HS-5 (cell line): ENCODE measurements at places on chromosomes 7 and 10.

DNA sequence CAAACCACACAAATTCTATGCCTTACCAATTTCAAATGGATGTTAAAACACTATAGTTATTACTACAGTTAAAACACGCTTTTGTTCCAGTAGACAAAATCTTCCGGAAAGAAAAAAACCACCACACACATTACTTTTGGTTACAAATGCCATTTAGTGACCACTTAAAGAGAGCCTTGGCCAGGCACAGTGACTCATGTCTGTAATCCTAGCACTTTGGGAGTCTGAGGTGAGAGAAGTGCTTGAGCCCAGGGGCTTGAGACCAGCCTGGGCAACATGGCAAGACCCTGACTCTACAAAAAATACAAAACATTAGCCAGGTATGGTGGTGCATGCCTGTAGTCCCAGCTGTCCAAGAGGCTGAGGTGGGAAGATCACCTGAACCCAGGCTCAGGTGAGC is 7.2 kb downstream of the TNPO3 start:
- no peak for DNase-seq

DNA sequence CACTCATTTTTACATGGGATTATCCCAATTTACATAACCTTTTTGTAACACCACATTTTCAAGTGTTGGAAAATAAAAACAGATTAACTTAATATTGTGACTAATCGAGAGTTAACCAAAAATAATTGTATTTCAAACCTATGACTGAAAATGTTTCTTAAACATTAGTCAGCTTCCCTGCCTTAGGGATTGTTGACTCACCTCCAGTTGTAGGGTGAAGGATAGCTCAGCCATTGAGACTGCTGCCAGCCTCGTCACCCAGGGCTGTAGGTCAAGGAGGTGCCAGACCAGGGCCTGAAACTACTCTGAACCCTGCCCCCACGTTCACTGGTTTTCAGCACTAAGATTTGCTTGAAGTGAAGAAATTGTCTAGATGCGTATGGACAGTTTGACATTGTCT is 351.2 kb downstream of the GFRA1 start:
- no peak for DNase-seq

DNA sequence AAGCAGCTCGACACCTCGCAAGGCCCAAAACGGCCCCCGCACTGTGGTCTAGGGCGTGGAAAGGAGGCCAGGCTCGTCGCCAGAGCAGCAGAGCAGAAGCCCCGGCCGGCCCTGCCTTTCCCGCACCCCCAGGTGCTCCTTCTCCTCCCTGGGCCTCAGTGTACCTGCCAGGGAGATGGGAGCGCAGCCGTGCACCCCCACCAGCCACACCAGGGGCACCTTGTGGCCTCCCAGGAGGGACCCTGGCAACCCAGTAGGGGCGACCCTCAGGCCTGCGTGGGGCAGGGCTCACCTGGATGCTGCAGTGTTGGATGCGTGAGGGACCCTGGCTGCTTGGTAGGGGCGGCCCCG is 9.5 kb downstream of the PDGFA start:
- DNase-seq: no peak

GRCh38 chr10:72742797-72743196 is 50.9 kb downstream of the MCU start:
- DNase-seq: no peak

- DNase-seq: peak; percentile 94
Observed at GRCh38 chr7:29375641-29376562, 181.3 kb downstream of the CHN2 start.

DNA sequence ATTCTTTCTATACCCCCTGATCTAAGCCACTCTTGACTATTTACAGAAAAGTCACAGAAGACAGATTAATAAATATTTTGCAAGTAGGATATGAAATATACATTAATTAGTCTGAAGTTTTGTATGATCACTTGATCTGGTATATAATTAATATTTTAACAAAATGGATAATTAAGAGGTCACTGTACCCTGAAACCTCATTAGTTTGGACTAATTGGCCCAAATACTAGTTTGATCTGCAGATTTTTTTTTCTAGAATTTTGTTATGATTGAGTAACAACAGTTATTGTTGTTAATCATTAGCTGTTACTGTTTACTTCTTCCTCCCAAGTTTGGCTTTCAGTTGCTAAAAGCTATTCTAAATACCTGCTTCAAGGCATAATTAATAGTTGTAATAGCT is 2.7 kb downstream of the NHLRC2 start:
- DNase-seq: no peak

GRCh38 chr7:41554481-41554880 is 148.4 kb downstream of the INHBA start:
- no peak for DNase-seq

- no peak for DNase-seq
Observed at GRCh38 chr7:24653316-24654085, 80.2 kb downstream of the PALS2 start.

DNA sequence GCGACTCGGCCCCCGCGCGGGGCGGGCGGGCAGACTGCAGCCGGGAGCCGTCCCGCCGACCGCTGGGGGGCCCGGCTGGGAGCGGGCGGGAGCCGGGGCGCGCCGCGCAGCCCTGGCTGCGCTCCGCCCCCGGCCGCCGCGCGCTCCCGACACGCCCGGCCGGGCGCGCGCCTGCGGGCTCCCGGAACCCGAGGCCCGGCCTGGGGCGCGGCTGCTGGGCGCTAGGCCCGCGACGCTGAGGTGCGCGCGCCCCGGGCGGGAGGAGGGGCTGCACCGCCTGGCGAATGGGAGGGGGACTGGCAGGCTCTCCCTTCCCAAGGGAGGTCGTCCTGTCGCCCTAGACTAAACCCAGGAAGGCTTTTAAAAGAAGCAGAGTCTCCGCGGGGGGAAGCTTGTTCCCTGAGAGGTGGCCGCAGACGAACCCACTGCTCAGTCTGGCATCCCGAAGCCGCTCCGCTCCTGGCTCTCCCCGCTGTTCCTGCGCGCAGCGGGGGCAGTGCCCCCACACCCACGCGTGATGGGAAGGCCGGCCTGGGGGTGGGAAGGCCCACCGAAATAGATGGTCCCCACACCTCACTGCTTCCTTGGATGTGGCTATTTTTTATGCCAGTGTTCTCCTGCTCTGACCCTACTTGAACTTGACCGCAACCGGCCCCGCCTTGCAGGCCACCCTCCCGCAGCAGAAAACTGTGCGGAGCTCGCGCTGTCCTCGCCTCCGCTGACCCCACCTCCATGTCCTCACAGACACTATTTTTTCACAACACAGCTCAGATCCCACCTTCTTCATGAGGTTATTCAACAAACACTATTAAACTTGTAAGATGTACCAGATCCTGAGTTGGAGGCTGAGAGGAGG is at the start of gene VOPP1:
TSS of gene VOPP1 (minus strand) at position 125 of the 856 bp plus-strand sequence. CDS start 178 bp downstream, outside the sequence.
- DNase-seq: no peak
